ENCODE measurements at places on chromosomes 13 and 19.

DNA sequence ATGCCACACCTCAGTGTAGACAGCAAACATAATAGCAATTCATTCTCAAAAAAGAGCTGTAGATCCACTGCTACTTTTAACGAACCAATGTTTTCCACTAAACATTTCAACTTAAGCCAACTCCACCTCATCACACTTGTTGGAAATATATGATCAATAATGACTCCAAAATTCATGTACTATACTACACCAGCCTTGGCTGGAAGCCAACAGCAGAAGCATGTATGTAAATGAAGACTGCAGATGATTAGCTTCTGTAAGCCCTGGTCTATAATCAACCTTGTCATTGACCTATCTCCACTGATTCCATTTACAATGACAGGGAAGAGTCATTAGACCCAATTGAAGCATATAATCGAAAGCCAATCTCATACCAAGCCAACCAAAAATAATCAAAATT is 71.7 kb downstream of the STK24 start:
- no peak for DNase-seq

DNA sequence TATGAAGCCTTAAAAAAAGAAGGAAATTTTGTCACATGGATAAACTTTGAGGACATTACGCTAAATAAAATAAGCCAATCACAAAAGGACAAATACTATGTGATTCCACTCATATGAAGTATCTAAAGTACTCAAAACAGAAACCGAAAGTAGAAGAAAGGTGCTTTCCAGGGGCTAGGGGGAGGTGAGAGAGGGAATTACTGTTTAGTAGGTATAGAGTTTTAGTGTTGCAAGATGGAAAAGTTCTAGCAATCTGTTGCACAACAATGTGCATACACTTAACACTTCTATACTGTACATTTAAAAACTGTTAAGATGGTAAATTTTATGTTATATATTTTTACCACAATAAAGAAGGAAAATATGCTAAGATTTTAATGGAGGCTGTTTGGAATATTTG is 83.0 kb downstream of the POLR1D start:
- no peak for DNase-seq

GRCh38 chr19:54073829-54074228 is 7.3 kb downstream of the TARM1 start:
- no peak for DNase-seq

DNA sequence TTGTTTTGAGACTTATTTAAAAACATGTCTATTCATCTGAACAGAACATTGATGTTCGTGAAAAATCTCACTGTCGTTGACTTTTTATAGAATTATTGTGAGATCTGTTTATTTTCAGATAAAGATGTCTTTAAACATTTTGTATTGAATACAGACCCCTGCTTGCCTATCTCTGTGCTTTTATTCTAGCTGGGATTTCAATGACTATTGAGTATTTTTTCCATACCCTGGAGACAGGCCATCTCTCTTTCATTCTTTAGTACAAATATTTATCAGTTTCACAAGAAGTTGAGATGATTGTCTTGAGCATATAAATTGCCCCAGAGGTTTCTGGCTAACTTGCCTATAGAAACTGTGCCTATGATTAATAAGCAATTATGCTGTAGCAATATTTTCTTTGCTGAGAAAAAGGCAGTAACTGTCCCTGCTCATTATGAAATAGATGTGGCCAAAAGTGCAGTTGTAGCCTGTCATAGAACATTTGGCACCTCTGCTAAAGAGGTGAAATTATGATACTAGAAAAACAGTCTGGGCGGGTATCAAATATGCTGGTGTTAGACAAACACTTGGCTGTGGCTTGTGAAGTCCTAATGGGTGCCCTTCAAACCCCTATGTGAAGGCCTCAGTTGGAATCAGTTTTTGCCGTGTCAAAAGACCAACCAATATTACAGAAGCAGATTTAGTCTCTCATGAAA is 360.6 kb downstream of the HS6ST3 start:
- DNase-seq = no peak

DNA sequence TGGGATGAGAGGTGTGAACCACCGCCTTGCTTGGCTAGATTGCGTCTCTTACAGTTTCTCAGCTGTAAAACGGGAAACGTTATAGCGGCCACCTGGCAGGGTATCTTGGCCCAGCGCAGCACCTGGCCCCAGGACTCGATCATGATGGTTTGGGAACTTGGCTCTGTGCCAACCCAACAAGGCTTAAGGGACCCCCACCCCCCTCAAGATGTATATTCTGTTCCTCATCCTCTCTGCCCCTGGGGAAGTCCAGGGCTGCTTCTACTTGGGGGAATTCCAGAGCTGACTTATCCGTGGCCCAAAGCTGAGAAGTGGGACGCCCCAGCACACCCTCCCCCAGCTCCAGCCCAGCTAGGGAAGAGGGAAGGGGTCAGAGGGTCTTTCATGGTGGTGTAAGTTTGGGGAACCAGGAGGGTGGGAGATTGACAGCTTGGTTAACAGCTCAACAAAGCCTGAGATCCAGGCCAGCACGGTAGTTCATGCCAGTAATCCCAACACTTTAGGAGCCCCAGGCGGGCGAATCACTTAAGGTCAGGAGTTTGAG is 695 bp downstream of the ICAM1 start:
- DNase-seq = peak; percentile 21

- DNase-seq = no peak
These were observed 2.1 kb downstream of the SPATA13 start for GRCh38 chr13:24162604-24163003.

- no peak for DNase-seq
These were observed 10.4 kb upstream of the RASA3 start for GRCh38 chr13:114142640-114143490.

DNA sequence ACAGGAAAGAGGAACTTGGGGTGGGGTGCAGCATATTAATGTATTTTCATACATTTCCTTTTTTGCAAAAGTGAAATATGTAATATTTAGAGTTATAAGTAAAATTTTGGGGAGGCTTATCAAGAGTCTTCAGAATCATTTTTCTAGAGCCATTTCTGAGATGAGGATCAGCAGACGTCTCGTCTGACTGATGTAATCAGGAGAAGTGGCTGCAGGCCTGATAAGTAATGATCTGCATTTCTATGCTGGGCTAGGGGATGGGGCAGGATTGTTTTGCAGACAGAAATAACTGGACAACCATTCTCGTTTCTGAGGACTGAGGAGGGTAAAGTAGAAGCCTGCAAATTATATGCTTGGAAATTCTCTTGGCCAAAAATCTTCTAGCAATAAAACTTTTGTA is 89.2 kb upstream of the ARGLU1 start:
- no peak for DNase-seq

- DNase-seq = no peak
These were observed 194.5 kb downstream of the DACH1 start for GRCh38 chr13:71672512-71672911.

- DNase-seq = no peak
These were observed 15.4 kb downstream of the SLC1A5 start for GRCh38 chr19:46773018-46773399.

DNA sequence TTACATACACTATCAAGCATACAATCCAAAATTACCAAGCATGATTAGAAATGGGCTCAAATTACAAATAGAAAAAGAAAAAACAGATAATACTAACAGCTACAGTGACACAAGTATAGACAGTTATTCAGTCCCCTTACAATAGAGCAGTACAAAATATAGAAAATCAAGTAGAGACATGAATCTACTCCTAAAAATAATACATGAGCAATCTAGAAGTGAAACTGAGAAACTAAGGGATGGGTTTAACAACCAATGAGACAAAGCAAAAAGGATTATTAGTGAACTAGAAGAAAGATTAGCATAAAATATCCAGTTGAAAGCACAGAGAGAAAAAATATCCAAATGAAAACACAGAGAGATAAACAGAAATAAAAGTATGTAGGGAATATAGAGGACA is 426.7 kb downstream of the TBC1D4 start:
- DNase-seq = no peak

- DNase-seq = no peak
These were observed 1.1 kb upstream of the HMGB1 start for GRCh38 chr13:30466841-30467252.

- no peak for DNase-seq
These were observed 5.2 kb downstream of the MRPL57 start for GRCh38 chr13:21181671-21182070.

GRCh38 chr13:105678072-105678471 is 857.4 kb downstream of the EFNB2 start:
- DNase-seq = no peak

- no peak for DNase-seq
These were observed 282.9 kb downstream of the TSHZ3 start for GRCh38 chr19:31066385-31066784.

DNA sequence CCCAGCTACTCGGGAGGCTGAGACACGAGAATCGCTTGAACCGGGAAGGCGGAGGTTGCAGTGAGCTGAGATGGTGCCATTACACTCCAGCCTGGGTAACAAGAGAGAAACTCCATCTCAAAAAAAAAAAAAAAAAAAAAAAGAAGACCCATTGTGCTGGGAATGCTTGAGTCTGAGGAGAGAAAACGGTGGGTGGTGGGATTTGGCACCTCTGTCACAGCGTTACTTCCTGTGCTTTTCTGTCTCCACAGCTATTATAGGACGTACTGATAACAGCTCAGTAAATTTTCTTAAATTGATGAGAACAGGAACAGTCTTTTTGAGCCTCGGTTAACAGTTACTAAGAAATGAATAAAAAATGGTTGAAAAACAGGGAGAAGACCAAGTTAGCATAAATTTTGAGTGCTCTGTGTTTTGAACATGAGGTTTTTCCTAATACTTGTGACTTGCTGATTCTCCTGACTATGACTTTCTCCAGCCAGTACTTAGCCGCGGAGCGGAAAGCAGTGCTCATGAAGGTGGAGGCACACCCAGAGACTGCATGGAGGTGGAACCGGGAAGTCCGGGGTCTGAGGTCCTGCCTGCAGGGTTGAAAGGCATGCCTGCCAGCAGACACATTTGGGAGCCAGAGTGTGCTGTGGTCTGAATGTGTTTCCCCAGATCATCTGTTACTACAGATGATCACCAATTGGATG is 55.3 kb upstream of the TEX29 start:
- DNase-seq = no peak

- no peak for DNase-seq
These were observed 75.0 kb downstream of the DHRS12 start for GRCh38 chr13:51728972-51729371.

- DNase-seq = no peak
These were observed 4.8 kb upstream of the SOX1 start for GRCh38 chr13:112062072-112062567.

- DNase-seq = peak; percentile 17
These were observed 12.2 kb downstream of the CFD start for GRCh38 chr19:871446-872265.

GRCh38 chr13:83943530-83944279 is 61.4 kb upstream of the SLITRK1 start:
- no peak for DNase-seq

- DNase-seq = no peak
These were observed 14.1 kb upstream of the PCDH8 start for GRCh38 chr13:52862358-52863206.

- DNase-seq = no peak
These were observed 1.7 kb upstream of the USPL1 start for GRCh38 chr13:30615866-30616541.

GRCh38 chr19:30049226-30049625 is 107.2 kb downstream of the URI1 start:
- DNase-seq = no peak

GRCh38 chr19:52991484-52991883 is 22.2 kb upstream of the ERVV-1 start:
- no peak for DNase-seq

GRCh38 chr13:95644601-95645052 is at the start of gene DZIP1:
Gene DZIP1 (minus strand): TSS chr13:95644706. CDS start chr13:95642029, 2,677 bp downstream.
- no peak for DNase-seq

DNA sequence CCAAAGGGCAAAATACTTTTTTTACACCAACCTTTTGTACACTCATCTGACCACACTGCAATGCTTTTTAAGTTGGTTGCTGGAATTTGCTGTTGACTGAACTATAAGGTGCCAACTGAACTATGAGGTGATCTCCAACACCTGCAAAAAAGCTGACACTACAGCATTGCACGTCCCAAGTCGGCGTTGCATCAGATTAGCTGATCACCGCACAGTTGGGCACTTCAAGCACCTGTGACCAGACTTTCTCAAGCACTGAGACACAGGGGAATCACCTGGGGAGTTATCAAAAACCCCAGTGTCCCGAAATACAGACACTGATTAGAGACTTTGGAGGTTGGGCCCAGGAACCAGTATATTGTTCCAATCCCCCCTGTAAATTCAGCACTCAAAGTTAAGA is 1.1 kb downstream of the NLRP11 start:
- no peak for DNase-seq

DNA sequence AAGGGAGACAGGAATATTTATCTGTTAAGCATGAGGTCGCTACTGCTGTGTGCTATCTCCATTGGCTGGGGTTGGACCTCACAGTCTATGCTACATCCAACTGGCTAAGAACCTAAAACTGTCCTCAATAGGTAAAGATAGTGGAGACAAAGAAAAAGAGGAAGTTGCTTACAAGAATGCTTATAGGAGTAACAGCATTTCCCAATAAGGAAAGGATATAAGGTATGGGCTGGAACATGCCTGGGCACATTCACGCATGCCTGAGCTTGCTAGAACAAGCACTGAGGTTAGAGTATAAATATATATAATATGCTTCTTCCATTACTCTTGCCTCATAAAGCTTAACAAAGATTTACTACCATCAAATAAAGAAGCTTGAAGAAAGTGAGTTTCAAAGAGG is 47.9 kb upstream of the CEACAM21 start:
- no peak for DNase-seq

DNA sequence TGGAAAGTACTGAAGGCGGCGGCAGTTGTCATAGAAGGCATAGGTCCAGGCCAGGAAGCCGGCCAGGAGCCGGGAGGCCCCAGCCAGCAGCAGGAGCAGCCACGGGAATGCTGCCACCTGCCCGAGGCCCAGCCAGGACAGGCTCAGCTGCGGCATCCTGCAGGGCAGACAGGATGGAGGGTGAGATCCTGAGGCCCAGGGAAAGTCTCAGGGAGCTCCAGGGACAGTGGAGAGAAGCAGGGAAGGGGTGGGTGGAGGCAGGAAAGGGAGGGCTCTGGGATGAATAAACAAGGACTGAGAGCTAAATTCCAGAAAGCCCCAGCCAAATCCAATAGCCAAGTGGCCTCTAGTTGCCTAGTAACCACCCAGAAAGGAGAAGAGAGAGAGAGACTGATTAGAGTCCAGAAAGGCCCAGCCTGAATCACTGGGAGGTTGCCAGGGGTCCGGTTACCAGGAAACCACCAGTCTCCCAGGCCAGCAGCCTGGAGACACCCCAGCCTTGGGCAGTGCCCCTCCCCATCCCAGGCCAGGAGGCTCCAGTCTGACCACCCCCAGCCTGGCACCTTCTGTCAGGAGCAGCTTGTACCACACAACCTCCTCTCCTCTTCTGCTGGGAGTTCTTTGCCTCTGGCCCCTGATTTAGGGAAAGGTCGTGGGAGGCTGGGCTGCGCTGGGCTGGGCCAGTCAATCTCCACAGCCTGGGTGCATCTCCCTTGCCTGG is 7.5 kb upstream of the OR10H5 start:
- DNase-seq = no peak

- no peak for DNase-seq
These were observed 540.4 kb downstream of the IRS2 start for GRCh38 chr13:109246001-109246400.
